ENCODE measurements at places on chromosomes 7 and 10.

- no peak for DNase-seq
Observed at GRCh38 chr10:110498982-110499795, 1.5 kb downstream of the DUSP5 start.

GRCh38 chr7:101106386-101106785 is 20.5 kb upstream of the SERPINE1 start:
- DNase-seq = no peak

DNA sequence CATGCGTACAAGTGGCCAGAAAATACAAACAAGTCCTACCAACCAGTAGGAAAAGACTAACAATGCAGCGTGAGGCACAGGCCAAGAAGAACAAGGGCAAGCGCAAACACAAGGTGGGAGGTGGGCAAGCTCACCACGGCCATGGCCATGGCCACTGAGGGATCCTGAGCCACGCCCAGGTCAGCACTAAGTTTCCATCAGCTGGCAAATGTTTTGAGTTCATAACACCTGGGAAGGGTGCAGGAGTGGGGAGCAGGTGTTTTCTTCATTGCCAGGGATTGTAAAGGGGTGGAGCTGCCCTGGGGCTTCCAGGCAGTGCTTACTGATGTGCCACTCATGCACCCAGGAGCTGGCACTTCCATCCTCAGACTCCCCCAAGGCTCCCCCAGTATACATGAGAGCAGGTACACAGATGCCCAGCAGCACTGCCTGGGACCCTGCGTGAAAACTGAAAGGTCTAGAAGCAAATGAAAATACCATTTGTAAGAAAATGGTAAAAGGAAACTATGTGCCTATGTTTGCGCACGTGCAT is 139.2 kb upstream of the RET start:
- no peak for DNase-seq

- DNase-seq = no peak
Observed at GRCh38 chr10:104638861-104639589, 2.1 kb upstream of the SORCS3 start.

- no peak for DNase-seq
Observed at GRCh38 chr7:104980440-104980839, 33.6 kb upstream of the KMT2E start.

DNA sequence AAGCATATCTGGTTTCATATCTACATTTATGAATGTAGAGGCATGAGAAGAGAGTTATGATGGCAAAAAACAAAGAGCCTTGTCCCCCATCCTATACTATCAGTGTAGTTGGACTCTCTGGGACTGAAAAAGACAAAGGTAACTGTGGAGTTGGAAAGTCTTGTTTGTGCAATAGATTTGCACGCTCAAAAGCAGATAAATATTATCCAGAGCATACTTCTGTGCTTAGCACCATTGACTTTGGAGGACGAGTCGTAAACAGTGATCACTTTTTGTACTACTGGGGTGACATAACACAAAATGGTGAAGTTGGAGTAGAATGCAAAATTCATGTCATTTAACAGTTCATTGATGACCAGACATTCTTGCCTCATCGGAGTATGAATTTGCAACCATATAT is 85.2 kb upstream of the EGFR start:
- DNase-seq = no peak

GRCh38 chr10:125554016-125554703 is 128.8 kb downstream of the TEX36 start:
- DNase-seq = no peak

GRCh38 chr10:133257489-133258065 is 19.1 kb downstream of the ADAM8 start:
- DNase-seq = no peak

GRCh38 chr7:130272381-130273080 is 5.9 kb downstream of the CPA2 start:
- no peak for DNase-seq

Measured in stimulated activated CD4-positive, alpha-beta T cell treated with anti-CD3 and anti-CD28 coated beads, TNF-alpha, amount 100 ng/mL, for 1 hour (primary cell).